ENCODE measurements at places on chromosomes 13 and 19.
A peak's percentile ranks its signal among the peaks of the same experiment; 100 is the strongest.

DNA sequence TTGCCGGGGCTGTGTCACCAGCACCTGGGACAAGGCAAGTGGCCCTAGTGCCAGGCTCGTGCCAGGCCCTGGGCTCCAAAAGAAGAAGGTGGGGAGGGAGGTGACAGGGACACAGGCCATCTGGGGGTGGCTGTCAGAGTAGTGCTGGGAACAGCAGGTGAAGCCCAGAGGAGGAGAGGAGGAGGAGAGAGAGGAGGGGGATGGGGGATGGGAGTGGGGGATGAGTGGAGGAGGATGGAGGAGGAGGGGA is 18.7 kb downstream of the LSM4 start:
- no peak for DNase-seq

DNA sequence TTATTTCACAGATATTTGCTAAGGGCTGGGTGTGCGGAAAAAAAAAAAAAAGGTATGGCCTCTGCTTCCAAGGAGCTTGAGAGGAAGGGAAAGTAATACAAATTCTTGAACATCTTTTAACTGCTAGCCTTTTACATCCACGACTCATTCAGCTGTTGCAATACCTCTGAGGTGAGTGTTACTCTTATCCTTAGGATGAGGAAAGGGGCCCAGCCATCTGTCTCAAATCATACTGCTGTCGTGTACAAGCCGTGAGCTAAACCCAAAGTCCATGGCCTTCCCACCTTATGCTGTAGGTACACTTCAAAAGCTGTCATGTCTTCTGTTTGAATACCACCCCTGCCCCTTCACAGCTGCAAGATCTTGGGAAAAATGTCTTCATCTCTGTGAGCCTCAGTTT is 146.8 kb downstream of the KCNRG start:
- no peak for DNase-seq

DNA sequence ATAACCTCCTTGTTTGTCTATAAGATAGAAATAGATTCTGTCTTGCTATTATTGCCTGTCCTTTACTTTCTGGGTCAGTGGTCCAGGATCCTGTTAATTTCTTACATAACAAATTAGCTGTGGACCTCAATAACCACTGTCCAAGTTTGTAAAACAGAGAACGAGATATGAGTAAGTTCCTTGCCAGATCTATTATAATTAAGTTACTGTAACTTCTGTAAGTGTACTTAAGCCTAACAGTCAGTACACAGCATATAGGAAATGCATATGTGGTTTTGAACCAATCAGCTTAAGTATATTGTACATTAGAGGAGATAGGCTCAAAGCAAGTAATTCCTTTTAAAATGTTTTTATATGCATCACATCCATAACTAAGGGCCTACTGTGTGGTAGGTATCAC is 34.9 kb downstream of the HTR2A start:
- DNase-seq, result no peak

DNA sequence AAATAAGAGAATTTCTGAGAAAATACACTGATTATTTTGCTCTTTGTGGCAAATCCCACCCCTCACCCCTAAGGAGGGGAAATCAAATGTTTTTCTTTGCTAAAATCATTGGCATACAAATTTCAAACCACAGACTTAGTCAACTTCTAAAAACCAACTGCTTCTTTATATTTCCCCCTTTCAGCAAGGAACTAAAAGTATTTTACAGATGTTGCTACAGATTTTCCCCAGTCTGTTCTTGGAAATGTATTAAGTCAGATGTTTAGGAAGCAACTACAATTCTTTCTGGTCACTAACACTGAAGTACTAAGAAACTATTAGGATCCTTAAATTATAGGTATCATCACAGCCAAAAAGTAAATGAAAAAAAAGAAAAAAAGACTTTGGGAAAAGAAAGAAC is 6.9 kb downstream of the MTMR6 start:
- no peak for DNase-seq

GRCh38 chr19:3923912-3924311 is 9.0 kb upstream of the NMRK2 start:
- DNase-seq, result no peak

DNA sequence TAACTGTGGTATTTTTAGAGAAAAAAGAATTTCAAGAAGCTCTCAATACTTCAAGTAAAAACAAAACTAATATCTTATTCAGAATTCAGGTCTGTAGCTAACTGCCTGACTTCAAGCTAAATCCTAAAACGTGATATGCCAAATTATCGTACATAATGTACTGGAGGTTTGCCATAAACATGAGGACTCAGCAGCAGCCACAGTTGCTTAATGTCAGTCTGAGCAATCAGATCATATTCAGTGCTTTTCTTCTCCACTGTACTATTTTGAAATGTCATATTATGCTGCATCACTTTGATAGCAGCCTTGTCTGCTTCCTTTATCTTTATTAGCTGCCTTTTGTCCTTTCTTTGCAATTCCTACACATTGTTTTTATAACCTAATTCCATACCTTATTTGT is 265.1 kb upstream of the EDNRB start:
- DNase-seq, result no peak

GRCh38 chr19:7870571-7871436 is 3.4 kb downstream of the PRR36 start:
- DNase-seq, result no peak

- DNase-seq, result peak; percentile 27
These were observed 6.9 kb upstream of the ANGPTL4 start for GRCh38 chr19:8357007-8357521.

GRCh38 chr13:51945149-51945548 is 66.1 kb downstream of the ATP7B start:
- DNase-seq, result no peak

DNA sequence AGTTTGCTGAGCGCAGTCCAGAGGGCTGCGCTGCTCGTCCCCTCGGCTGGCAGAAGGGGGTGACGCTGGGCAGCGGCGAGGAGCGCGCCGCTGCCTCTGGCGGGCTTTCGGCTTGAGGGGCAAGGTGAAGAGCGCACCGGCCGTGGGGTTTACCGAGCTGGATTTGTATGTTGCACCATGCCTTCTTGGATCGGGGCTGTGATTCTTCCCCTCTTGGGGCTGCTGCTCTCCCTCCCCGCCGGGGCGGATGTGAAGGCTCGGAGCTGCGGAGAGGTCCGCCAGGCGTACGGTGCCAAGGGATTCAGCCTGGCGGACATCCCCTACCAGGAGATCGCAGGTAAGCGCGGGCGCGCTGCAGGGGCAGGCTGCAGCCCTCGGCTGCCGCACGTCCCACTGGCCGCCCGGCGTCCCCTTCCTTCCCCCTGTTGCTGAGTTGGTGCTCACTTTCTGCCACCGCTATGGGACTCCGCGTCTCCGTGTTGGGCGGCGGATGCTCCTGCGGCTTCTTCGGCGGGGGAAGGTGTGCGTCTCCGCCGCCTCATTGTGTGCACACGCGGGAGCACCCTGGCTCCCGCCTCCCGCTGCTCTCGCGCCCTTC is 772 bp downstream of the GPC6 start:
- peak; percentile 47 for DNase-seq

DNA sequence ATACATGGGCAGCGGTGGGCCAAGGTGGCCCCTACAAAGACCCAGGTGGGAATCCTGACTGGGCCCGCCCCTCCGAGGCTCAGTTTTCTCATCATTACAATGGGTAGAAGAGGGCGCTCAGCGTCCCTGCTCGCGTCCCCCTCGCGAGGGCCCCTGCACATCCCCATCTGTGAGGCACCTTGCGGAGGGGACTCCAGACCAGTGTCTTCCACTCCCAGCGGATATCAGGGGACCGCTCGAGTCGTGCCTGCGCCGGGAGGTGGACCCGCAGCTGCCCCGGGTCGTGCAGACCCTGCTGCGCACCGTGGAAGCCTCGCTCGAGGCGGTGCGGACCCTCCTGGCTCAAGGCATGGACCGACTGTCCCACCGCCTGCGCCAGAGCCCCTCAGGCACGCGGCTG is 15.3 kb upstream of the COLGALT1 start:
- DNase-seq, result no peak

DNA sequence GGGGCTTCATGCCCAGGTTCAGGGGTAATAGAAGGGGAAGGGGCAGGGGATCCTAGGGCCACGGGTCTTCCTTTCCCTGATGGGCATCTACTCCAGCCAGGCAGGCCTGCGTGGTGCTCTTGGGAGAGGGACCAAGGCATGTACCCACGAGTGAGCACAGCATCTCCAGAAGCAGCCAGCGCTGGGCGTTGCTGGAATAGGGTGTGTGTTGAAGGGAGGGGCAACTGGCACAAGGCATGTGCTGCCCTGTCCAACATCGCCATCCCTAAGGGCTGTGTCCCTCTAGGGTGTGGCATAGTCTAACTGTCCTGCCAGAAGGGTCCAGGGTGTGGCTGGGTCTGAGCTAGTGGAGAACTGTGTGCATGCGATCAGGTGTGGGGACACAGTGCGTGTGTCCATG is 2.9 kb downstream of the NOTCH3 start:
- no peak for DNase-seq

GRCh38 chr13:39498471-39499114 is 104.4 kb downstream of the LHFPL6 start:
- no peak for DNase-seq

GRCh38 chr13:50026788-50027473 is 11.7 kb downstream of the KCNRG start:
- no peak for DNase-seq

DNA sequence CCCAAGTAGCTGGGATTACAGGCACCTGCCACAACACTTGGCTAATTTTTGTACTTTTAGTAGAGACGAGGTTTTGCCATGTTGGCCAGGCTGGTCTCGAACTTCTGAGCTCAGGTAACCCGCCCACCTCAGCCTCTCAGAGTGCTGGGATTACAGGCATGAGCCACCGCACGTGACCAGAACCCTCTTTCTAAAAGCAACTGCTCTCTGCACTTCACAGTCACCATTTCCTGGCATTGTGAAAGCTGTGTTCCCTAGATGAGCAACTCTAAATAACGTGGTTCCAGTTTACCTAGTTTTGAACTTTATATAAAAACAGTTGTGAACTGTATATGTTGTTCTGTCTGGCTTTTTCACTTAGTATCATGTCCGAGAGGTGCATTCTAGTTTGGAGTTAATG is 152.9 kb downstream of the SIPA1L3 start:
- no peak for DNase-seq

- DNase-seq, result no peak
These were observed 16.9 kb downstream of the TMPRSS9 start for GRCh38 chr19:2376784-2377519.

DNA sequence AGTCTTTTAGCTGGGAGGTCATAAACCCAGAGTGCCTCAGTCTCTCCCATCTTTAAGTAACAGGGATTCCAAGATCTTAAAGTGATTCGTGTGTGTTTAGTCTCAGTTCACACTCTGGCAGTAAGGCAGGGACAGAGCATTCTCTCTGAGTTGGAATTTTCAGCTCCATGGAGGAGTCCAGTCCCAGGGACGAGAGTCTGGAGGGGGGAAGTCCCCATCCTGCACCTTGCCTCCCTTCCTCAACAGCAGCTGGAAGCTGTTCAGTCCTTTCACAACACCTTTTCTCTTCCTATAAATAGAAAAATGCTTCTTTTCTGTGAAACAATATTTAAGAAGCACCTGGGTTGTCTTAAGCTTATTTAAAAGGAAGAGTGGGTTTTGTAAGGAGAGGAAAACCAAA is 82.0 kb downstream of the KLF5 start:
- DNase-seq, result no peak

- no peak for DNase-seq
These were observed 973.9 kb upstream of the PRR20A start for GRCh38 chr13:56166864-56167263.

GRCh38 chr19:8505680-8506401 is 3.4 kb upstream of the PRAM1 start:
- DNase-seq, result peak; percentile 26

DNA sequence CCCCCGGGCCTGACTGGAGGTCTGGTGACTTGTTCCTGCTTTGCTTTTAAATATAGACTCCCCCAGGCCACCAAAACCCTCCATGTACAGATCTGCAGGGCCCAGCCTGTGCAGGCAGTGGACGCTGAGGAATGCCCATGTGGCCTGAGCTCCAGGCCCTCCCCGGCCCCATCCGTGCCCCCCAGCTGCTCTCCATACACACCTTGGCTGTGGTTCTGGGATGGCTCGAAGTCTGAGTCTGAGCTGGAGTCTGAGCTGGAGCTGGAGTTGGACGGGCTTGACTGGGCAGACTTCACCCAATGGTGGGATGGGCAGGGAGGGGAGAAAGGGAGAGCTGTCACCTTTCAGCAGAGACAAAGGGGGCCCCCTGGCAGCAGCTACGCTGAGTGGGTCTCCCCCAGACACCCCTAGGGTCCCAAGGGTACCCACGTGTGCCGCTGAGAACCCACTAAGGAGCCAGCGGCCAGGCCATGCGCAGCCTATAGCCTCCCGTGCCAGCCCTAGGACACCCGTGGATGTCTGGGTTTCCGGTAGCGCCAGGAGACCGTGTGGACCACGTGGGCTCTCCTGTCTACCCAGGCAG is 61.9 kb downstream of the MLLT1 start:
- no peak for DNase-seq

GRCh38 chr19:47649588-47649987 is 40.7 kb downstream of the BICRA start:
- DNase-seq, result no peak

GRCh38 chr19:45761714-45762113 is 7.3 kb downstream of the SIX5 start:
- no peak for DNase-seq

GRCh38 chr19:38908911-38909310 is 3.1 kb downstream of the CCER2 start:
- DNase-seq, result no peak

DNA sequence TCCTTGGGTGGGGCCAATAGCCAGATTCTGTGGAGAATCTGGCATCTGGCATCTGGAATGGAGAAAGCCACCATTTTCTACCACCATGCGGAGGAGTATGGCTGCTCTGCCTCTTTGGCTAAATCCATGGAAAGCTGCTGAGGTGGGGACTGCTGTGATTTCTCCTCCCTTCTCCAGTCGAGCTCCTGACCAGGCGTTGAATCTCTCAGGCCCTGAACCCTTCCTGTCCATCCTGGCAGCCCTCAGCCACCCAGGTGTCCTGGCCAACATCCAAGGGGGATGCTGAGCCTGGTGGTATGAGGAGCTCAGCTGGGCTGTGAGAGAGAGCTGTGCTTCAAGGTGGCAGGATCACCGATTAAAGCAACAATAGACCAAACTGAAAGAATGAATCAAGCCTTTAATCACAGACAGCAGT is 17.4 kb upstream of the SIGLEC6 start:
- no peak for DNase-seq

DNA sequence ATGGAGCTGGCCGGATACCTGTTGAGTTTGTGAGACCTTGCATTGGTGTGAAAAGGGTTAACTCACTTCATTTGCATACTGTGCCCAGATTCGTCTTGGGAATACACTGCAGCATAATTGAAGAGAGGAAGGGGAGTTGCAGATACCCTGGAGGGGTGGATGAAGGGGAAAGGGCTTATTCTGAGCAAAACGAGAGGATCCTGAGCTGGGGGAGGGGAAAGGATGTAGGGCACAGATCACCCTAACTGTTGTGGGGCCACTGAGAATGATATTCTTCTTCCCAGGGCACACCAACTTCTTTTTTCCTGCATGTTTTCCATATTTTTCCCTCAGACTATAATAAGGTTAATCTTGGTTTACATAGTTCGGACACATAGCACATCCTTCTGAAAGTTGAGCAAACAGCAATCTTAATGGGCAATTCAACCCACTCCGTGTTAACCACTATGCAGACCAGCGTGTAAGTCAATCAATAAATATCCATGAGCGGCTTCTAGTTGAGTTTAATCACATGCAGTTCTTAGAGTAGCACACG is 11.7 kb upstream of the PTPRS start:
- peak; percentile 39 for DNase-seq

- DNase-seq, result no peak
These were observed 1.7 kb downstream of the PDX1 start for GRCh38 chr13:27921421-27921960.

Measured in astrocyte (in vitro differentiated cells and primary cell).